ENCODE measurements at places on chromosomes 13 and 19.

DNA sequence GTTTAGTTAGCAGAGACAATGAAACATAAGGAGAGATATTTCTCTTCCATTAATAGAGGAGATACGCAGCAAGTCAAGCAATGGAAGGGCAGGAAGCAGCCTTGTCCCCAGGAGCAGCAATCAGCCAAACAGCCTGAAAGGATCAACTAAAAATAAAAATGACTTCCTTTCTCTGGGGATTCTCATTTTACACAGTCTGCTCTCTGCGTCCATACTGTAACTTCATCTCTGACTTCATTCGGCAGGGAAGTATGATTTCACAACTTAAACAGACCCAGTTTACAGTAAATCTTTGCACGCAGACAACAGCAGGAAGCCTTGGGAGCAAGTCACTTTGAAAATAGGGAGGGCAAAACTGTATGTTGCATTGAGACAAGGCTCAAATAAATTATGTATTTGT is 826.7 kb downstream of the DIAPH3 start:
- no peak for DNase-seq

DNA sequence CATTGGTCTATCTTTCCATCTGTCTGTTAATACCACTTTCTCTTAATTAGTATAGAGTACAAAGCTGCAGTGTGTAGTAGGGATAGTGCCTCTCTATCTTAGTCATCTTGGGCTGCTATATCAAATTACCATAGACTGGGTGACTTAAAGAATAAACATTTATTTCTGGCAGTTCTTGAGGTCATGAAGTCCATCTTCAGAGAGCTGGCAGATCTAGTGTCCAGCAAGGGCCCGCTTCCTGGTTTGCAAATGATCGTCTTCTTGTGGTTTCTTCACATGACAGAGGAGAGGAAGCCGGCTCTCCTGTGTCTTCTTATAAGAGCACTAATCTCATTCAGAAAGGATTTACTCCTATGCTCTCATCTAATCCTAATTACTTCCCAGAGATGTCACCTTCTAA is 6.1 kb downstream of the ZNF700 start:
- DNase-seq, result no peak

- no peak for DNase-seq
Observed at GRCh38 chr13:46632176-46632575, 79.2 kb downstream of the LRCH1 start.

- no peak for DNase-seq
Observed at GRCh38 chr13:41652735-41653361, 195.5 kb downstream of the RGCC start.

- DNase-seq, result no peak
Observed at GRCh38 chr19:48629599-48630295, 7.4 kb downstream of the DBP start.

DNA sequence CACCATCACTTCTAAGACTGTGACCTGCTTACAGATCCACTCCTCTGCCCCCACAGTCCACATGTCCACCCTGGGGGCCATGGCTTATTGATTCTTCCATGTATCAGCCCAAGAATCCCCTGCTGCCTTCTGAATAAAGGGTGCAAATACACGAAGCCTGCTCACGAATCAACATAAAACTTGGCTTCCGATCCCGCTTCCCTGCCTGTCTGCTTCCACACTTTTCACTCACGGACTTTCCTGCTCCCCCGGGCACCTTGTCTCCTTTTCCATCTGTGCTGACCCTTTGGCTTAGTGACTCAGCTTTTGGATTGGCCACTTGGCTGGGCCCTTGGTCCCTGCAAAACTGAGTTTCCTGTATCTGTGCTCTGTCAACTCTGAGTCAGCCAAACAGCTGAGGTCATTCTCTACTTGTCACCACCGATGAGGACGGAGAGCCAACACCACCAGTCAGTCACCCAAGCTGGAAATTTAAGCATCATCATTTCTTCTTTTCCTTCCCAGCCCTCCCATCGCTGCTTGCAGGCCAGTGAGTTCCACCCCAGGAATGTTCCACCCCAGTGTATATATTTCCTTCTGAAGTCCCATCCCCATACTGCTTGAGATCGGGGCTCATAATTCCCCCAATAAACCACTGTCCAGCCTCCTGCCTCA is 11.4 kb upstream of the USP12 start:
- no peak for DNase-seq

DNA sequence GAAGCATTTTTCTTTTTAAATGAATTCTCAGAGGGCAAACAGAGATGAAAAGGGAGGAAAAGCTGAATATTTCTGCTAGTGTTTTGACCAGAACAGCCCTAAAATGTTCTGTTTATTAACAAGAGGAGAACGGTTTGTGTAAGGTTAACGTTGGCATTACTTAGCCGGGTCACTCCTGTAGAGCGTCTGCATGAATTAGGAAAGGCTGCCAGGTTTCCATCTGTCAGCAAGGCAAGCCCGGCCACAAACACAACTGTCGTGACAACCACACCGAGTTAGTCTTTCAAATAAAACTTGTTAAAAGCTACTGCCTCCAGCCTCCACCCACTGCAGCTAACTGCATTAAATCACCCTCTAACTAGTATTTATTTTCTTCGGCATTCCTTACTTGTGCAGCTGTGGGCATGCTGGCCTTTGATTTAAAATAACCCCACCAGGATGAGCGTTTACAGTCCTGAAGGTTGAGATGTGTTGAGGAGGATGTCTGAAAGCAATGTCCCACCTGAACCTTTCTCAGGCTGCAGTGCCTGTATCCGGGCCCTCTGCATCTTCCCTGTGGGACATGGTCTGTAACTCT is 527.9 kb downstream of the FGF9 start:
- DNase-seq, result no peak

- no peak for DNase-seq
Observed at GRCh38 chr13:46104868-46105267, at the start of gene CPB2. Gene CPB2, minus strand, starts transcription at chr13:46105033. Its CDS starts 24 bp downstream, at chr13:46105009.

DNA sequence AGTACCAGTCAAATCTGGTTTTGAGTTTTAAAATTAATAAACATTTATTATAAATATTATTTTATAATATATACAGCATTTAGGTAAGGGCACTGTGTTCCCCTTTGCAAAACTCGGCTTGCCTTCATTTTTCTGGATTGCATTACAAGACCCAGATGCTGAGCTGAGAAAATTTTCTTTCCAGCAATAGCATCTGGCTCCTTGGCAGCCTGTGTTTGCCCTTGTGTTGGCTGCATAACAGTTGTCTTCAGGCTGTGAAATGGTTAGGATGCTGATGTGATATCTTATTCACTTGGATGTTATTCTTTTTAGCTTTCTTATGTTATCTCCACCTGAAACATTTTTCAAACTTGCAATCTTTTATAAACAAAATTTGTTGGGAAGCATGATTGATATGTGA is 784.4 kb downstream of the DACH1 start:
- no peak for DNase-seq

DNA sequence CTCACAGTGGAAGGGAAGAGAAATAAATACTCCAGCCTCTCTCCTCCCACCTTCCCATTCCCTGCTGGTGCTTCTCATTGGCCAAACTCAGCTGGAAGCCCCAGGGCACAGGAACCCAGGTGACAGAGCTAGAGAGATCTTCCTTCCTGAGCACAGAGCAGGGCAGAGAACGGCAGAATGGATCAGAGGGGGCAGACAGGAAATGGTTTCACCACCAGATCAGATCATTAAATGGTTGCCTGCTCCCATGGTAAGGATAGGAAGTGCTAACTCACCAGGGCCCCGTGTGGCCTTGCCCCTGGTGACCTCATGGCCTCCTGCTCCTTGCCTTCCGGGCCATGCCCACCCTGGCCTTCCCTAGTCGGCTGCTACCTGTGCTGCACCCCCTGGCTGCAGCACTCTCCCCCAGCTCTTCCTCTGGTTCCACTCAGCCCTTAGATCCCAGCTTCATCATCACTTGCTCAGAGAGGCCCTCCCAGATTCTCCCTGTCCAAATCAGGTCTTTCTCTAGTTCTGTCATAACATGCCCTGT is 108.7 kb downstream of the DPF1 start:
- no peak for DNase-seq

GRCh38 chr13:31056644-31057271 is 104.9 kb downstream of the HSPH1 start:
- DNase-seq, result no peak

GRCh38 chr19:48501494-48502349 is 9.9 kb downstream of the LMTK3 start:
- no peak for DNase-seq

- no peak for DNase-seq
Observed at GRCh38 chr13:108527844-108528243, 101.6 kb upstream of the MYO16 start.

DNA sequence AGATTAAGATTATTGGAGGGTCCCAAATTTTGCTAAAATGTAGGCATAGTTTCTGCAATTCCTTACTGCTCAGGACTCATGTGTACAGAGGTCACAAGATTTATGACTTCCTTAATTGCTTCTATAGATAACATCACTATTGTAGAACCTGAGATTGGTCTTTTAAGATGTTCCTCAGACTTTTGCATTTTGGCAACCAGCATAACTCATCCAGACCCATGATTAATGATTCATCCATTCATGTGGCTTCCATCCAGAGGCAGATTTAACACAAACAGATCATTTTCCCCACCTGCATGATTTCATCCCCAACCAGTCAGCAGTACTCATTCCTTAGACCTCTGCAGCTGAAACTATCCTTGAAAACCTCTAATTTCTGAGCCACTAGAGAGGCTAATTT is 34.5 kb upstream of the CEACAM8 start:
- DNase-seq, result no peak

DNA sequence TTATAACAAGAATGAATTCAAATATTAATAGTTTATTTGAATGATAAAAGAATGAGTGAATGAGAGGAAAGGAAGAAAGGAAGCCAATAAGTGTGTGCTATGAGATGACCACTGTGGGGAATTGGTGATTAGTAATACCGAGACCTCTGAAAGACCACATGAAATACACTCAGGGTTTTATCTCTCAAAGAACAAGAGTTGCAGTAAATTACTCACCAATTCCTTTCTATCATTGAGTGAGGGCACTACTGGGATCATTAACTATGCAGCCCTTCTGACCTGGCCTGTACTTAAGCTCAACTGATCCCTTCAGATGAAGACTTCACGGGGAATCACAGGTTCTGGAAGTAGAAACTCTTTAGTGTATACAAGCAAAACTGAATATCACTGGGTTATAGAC is 1636.1 kb downstream of the SLITRK5 start:
- no peak for DNase-seq

DNA sequence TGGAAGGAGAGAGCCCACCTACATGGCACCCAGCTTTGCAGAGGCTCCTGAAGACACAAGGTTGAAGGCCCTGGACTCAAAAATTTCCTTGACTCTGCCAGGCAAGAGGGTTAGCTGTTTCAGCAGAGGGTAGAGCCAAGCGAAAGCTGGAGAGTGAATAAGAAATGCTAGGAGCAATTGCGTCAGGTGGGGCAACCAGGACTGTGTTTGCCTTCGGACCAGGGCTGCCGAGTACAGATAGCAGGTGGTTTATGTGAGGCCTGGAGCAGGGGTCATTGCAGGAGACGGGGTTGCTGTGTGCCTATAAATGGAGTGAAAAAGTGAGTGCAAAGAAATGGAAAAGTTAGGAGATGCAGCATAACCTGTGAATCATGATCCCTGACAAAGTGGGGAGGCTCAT is 59.1 kb downstream of the IRS2 start:
- DNase-seq, result no peak

DNA sequence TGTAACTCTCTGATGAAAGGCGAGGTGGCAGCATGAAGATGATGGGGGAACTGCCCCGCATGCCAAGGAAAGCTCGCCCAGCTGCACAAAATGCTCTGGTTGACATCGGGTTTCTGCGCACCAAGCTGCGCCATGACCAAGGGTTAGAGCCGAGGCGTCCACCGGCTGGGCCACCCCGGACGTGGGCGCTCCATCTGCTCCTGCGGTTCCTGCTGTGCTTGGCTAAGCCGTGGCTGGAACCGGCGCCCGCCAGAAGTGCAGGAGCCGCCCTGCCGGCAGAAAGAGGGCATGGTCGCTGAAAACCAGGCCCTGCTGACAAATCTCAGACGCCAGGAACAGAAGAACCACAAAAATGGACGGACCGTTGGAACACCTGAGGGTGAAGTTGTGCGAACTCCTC is 57.9 kb downstream of the ZNF100 start:
- DNase-seq, result no peak

- no peak for DNase-seq
Observed at GRCh38 chr13:73055813-73056564, 2.8 kb upstream of the KLF5 start.

- no peak for DNase-seq
Observed at GRCh38 chr19:30890033-30890432, 459.2 kb downstream of the TSHZ3 start.

DNA sequence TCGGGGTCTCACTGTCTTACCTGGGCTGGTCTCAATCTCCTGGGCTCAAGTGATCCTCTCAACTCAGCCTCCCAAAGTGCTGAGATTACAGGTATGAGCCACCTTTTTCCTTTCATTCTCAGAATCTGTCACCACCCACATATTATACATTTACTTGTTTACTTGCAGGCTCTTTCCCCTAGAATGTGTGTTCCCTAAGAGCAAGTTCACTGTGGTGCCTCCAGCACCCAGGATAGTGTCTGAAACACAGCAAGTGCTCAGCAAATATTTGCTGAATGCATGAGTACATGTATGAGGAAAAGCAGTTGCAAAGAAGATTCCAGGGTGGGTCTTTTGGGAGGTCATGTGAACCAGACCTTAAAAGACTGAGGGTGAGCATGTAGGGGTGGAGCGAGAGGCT is 96.8 kb downstream of the RGCC start:
- DNase-seq, result no peak

- DNase-seq, result no peak
Observed at GRCh38 chr13:92941167-92941566, 285.4 kb upstream of the GPC6 start.

- no peak for DNase-seq
Observed at GRCh38 chr13:87859261-87859660, 188.1 kb downstream of the SLITRK5 start.

DNA sequence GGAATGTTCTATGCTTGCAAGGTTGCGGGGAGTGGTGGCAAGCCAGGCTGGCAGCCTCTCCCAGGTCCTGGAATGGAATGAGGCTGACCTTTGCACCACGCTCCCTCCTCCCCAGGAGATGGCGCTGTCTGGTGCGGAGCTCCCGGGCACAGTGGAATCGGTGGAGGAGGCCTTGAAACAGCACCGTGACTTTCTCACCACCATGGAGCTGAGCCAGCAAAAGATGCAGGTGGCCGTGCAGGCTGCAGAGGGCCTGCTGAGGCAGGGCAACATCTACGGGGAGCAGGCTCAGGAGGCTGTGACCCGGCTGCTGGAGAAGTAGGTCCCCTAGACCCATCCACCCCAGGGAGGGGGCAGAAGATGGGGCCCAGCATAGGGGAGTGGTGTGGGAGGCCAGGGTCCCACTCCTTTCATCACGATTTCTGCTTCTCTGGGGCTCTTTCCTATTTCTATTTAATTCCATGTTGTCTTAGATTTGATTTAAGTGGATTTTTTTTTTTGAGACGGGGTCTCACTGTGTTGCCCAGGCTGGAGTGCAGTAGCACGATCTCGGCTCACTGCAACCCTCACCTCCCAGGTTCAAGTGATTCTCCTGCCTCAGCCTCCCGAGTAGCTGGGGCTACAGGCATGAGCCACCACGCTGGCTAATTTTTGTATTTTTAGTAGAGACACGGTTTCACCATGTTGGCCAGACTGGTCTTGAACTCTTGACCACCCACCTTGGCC is 53.2 kb upstream of the SHKBP1 start:
- DNase-seq, result peak; percentile 46
